ENCODE measurements at places on chromosomes 2 and 18.

GRCh38 chr18:56168049-56168781 is 470.2 kb downstream of the TXNL1 start:
- no peak for DNase-seq

GRCh38 chr2:240819858-240820606 is at the start of gene KIF1A:
TSS of gene KIF1A (minus strand) at chr2:240820219. CDS start at chr2:240797752, 22,467 bp downstream.
- no peak for DNase-seq

DNA sequence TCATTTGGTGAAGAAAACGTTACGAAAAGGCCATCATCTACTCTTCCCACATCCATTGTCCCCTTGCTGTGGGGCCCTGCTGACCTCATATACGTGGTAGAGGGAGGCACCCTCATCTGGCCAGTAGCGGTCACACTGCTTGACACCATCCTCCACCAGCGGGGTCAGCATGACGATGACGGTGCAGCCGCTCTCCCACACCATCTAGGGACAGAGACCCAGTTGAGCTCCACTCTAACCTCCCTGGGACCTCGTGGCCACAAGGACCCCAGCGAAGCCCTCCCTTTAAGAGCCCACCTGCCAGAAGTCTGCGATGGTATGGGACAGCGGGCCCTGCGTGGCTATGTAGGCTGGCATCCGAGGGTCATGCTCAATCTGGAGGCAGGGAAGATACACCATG is 13.1 kb downstream of the PTPRN start:
- DNase-seq: no peak

DNA sequence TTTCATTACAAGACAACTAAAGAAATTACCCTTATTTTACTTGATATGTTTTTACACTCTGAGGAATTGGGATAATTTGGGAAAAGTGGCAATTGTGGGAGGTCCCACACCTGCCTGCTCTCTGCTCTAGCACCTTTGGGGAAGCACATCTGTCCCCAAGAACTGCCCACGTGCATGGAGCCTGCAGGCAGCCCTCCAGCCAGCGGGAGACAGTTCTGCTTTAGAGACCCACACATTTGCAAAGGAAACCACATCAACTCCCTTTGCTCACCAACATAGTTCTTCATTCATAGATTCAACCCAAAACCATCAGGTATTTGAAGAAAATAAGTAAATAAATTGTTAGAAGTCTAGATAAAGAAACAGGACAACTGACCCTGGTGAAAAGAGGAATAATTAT is 239.9 kb upstream of the ID2 start:
- DNase-seq: no peak

DNA sequence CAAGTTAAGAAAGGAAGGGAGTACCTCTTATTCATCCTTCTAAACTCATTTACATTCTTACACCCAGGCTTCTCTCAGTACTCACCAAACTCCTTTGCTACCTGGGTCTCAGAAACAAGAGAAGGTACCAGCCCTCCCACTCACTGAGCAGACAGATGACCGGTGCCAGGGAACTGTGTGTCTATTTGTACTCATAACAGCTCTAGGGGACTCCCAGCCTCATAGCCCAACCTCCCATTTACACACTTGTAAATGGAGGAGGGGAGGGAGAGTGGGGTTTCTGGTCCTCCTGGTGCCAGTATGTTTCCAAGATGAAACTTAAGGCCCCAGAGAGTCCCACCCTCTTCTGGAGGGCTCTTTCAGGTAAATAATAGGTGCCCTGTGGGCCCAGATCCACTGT is 42.8 kb upstream of the SIGLEC15 start:
- no peak for DNase-seq

DNA sequence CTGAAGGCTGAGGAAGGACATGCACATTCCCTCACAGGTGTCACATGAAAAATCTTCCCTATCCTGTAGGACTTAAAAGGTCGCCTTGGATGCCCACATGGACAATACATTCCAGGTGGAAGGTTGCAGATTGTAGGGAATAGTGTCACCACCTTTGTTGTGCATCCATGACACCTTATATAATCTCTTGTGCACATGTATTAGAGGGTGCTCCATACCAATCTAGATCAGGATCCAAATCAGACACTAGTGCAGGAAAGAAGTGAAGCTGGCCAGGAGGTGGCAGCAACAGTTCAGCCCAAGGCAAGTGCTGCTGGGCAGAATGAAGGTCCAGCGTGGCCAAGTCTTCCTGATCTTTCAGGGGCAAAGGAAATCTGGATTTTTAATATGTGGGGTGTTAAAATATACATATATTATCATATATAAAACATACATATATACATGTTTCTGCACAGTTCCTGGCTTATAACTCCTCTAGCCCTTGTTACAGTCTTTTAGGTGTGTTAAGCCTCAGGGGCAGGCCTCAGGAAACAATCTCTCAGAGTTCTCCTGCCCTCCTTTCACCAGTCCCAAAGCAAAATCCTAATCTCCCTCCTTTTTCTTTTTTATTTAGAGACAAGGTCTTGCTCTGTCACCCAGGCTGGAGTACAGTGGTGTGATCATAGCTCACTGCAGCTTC is 16.6 kb downstream of the NIF3L1 start:
- no peak for DNase-seq

DNA sequence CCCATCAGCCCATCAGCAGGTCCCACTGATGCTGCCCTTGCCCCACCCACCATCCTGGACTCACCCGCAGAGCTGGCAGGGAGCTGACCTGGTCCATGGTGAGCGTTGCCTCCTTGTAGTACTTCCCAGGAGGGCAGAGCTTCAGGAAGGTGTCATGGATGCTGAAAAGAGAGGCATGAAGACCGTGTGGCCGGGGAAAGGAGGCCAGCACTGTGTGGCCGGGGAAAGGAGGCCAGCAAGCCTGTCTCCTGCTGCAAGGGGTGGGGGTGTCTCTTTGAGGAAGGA is 11.9 kb downstream of the CIB4 start:
- no peak for DNase-seq

All from activated CD8-positive, alpha-beta memory T cell treated with anti-CD3 and anti-CD28 coated beads for 1 hour (primary cell).